Activated T-cell treated with anti-CD3 and anti-CD28 coated beads, Interleukin-2, amount 50 U/mL, for 4 hours (primary cell): ENCODE measurements at places on chromosomes 7 and 10. TPM values are rescaled to one million over a fixed set of nuclear protein-coding genes. Genes with fewer than 3 reads are reported as not detected.

GRCh38 chr7:155327590-155328320 is 30.1 kb downstream of the INSIG1 start:
- DNase-seq: no peak

DNA sequence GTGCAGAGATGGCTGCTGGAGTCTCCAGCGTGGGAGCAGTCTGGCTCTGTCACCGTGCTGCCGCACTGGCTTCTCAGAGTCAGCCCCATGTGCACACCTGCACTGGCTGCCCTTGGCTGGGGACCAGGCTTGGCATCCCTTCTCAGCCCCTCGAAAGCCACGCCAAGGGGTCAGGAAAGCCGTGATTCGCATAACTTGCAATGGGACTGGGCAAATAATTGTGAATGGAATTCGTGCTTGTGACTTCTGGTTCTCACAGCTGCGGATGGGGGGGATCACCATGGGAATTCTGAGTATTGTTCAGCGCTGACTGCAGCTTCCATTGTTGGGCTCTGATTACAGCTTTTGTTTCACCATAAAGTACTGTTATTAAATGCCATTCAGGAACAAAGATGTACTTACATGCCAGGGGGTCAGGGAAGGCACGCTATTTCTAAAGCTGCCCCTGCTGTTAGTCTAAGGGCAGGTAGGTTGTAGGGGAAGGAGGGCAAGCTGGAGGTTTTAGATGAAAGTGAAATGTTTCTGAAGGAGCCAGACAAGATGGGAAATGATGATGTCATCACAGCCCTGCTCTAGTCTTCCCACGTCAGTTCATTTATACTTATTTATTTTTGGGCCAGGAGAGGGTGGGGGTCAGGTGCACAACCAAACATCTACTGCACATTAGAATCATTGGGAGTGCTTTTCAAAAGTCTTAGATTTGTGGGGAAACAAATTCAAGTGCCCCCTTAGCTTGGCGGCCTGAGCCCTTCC is 5.8 kb upstream of the PLEKHA1 start:
- no peak for DNase-seq

DNA sequence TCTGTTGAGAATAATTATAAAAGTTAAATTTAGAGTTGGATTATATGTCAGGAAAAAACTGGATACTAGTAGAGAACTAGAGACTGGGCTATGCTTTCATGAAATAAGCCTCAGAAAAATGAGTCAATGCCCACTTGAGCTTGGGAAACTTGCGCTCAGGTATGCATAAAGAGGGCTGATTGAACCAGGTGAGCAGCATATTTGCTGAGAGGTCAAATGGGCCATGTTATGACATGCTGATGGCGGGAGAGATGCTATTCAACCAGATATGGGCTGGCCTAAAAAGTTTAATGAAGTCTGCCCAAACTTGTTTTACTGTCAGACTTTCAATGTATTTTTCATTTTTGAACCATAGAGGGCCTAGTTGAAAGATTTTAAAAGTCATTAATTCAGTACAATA is 837.6 kb upstream of the GHITM start:
- no peak for DNase-seq

Gene ANKRD30A
- total RNA-seq: not detected

DNA sequence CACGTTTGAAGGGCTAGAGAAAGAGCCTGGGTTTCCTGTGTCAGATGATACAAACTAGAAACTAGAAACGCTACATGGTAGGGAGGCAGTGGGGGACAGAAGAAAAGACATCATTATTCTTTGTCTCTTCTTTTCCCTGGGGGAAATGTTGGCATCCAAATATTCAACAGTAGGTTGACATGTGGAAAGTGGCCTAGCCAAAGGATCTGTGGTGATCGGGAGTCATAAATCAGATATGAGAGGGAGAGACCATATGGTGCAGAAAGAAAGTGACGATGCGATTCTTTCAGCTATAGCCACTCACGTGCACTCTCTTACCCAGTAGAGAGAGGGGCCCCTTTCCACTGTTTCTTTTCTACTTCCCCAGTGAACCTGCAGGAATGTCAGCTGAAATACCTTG is 964.7 kb downstream of the LRMDA start:
- DNase-seq: no peak

- no peak for DNase-seq
Observed at GRCh38 chr7:25963733-25964132, 188.3 kb upstream of the NFE2L3 start.

Gene OPN4
- total RNA-seq: not detected

DNA sequence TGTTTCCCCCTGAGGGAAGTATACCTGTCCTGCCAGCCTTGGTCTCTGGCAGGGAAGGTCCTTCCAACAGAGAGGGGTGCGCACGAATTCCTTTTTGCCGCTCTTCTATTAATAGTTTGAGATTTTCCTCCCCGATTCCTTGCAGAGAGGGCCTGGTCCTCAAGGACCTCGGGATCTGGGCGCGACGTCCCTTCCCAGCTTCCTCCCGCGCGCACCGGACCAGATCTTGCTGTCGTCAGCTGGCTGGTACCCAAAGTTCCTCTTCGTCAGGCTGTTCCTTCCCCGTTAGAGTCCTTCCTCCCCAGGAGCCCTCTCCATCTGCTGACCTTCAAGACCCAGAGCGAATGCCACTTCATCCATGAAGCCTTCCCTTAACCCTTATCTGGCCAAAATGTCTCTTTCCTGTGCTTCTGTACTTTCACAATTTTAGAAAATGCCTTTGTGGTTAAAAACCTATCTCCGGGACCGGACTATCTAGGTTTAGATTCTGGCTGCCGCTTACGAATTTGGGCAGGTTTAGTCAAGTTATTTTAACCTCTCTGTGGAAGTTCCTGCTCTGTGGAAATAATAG is 851 bp upstream of the GOT1 start:
- DNase-seq: no peak

DNA sequence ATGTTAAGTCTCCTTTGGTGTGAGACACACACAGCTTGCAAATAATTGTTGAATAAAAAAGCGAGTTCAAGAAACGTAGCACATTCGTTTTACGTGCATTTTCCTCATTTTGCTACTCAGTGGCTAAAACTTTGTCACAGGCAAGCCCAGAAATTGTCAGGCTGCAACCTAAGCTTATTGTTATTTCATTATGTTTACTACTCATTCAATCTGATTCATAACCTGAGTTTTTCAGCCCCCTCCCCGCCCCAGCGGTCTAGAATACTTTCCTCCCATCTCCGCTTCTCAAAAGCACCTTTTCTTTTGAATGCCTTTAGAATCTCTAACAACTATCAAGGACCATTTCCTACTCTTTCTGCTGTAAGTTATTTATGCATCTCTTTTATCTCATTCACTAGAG is 1.1 kb downstream of the FAM133B start:
- no peak for DNase-seq

GRCh38 chr7:28350662-28351061 is 61.7 kb upstream of the CREB5 start:
- no peak for DNase-seq

GRCh38 chr10:3106928-3107425 is 39.6 kb downstream of the PFKP start:
- DNase-seq: no peak

GRCh38 chr10:34213805-34214197 is 601.3 kb downstream of the PARD3 start:
- no peak for DNase-seq

Gene CYP3A7
- not detected for total RNA-seq

DNA sequence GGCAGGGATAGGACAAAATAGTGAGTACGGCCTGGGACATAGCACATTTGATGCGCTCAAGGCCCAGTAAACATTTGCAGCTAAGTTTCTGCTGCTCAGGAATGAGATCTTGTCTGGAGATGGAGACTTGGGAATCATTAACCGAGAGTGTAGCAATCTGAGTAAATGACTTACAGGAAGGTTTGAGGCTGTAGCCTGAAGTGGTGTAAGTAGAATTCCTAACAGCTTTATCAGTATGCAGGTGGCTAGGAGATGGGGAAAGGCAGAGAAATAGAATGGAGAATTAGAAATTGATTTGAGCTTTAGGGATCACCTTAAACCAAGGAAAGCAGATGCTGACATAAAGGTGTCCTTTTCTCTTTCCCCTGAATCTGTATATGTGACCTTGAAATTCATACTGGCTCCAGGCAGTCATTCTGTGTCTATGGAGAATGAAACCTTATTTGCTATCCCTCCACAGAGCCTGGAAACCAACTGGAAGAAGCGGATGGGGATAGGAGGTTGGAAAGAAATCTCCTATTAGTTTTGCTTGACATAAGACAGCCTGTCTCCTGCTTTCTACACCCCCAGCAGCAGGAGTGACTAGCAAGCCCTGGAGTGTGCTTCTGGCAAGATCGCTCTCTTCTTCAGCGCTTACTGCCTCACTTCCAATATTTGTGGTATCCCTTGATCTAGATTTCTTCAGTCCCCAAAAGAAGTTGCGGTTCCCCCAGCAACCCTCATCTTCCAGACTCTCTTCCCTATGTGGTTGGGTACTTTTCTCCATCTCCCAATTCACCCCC is 6.4 kb upstream of the PON2 start:
- DNase-seq: no peak

GRCh38 chr7:90693939-90694338 is 97.8 kb downstream of the CDK14 start:
- no peak for DNase-seq

- DNase-seq: peak; percentile 72
Observed at GRCh38 chr10:70887804-70888800, at the start of gene PCBD1. Gene PCBD1 (minus strand): TSS chr10:70888565. CDS start chr10:70888533, 32 bp downstream.

GRCh38 chr7:31778296-31778695 is 91.3 kb downstream of the PPP1R17 start:
- no peak for DNase-seq

Gene RBP3
- total RNA-seq: not detected

DNA sequence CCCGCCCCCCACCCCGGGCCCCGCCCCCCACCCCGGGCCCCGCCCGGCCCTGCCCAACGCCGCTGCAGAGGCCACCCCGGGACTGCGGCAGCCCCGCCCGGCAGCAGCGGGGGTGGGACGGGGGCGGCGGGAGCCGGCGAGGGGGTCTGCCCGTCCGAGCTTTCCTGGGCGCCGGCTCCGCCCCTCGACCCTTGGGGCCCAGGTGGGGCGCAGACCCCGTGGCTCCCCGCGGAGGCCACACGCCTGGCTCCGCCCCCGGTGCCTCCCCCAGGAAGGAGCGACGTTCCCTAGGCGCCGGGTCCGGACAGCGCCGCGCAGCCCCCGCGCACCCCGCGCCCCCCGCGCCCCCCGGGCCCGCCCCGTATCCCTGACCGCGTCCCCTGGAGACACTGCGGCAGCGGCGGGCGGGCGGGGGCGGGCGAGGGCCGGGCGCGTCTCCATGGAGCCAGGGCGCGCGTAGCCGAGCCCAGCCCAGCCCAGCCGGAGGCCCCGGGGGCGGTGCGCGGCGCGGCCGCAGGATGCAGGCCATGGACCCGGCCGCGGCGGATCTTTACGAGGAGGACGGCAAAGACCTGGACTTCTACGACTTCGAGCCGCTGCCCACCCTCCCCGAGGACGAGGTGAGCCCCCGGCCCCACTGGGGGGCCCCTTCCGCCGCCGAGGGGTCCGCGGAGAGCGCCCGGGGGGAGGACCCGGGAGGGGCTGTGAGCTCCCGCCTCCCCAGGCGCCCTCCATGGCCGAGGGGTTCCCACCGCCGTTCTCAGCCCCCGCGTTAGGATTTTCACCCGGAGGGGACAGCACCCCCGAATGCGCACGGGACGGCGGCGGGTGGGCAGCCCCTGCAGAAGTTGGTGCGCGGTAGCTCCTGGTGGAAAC is at the start of gene KNDC1:
KNDC1 (plus strand) TSS at position 270 of the 876 bp plus-strand sequence; CDS start at position 519, 249 bp downstream.
- DNase-seq: no peak

GRCh38 chr10:99693933-99694583 is 34.7 kb downstream of the ENTPD7 start:
- DNase-seq: no peak

Gene OPALIN
- total RNA-seq: not detected

GRCh38 chr7:18962031-18962430 is 155.4 kb downstream of the TWIST1 start:
- no peak for DNase-seq

GRCh38 chr7:70379210-70379609 is 752.7 kb upstream of the GALNT17 start:
- DNase-seq: no peak

GRCh38 chr10:102948176-102948575 is 30.1 kb downstream of the CNNM2 start:
- no peak for DNase-seq
